ENCODE measurements at places on chromosomes 7 and 10.
A peak's percentile ranks its signal among the peaks of the same experiment; 100 is the strongest.

- no peak for DNase-seq
Observed at GRCh38 chr7:65953890-65954450, 28.0 kb downstream of the GUSB start.

DNA sequence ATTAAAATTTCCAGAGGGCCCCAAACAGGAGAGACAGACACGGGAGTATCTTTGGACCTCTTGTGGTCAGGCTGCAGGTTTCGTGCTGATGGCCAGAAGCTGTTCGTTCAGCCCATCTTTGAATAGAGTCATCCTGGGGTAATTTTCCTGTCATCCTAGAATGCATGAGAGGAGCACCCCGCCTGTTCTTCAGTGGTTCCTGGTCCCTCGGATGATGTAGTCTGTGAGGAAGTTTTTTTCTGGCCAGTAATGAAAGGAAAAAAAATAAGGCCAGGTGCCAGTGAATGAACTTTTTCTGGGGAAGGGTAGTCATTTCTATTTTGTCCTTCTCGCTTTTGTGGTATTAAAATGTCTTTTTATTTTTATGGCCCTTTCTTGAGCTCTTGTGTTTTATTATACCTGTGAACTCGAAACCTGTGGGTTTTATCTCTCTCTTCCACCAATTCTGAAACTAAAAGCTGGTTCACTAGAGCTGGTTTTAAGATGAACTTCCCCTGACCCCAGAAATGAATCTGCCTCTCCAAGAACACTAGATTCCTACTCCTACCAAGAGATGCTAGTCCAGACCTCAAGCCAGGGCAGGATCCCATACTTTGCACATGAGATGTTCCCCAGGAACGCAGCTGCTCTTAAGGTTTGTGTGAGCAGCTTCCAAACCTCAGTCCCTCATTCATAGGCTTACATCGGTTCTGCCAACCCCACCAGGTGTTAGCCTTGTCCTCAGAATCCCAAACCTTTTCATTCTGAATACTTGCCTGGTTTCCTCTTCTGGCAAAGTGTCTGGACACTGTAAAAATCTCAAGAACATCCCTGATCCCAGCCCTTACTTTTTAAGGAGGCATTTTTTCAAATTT, 15.4 kb upstream of the MEST start:
- DNase-seq: no peak

GRCh38 chr7:82018226-82018625, 248.4 kb upstream of the HGF start:
- peak; percentile 49 for DNase-seq

GRCh38 chr10:86043236-86043635, 323.4 kb downstream of the GRID1 start:
- no peak for DNase-seq

DNA sequence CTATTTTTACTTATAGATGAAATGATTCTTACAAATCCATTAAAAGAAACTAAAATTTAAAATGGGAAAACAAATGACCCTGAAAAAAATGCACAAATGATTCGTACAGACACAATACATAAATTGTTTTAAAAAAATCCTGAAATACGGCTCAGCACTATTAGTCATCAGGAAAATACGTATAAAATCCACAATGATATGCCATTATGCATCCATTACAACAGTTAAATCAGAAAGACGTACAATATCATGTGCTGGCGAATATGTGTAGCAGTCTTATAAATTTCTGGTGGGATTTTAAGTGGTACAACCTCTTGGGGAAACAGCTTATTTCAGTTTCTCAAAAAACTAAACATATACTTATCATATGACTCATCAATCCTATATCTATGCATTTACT, 600.1 kb upstream of the STEAP1 start:
- DNase-seq: no peak

- DNase-seq: no peak
Observed at GRCh38 chr10:49162063-49162462, 26.1 kb downstream of the TMEM273 start.

- DNase-seq: no peak
Observed at GRCh38 chr7:1647961-1648672, 22.0 kb upstream of the ELFN1 start.

DNA sequence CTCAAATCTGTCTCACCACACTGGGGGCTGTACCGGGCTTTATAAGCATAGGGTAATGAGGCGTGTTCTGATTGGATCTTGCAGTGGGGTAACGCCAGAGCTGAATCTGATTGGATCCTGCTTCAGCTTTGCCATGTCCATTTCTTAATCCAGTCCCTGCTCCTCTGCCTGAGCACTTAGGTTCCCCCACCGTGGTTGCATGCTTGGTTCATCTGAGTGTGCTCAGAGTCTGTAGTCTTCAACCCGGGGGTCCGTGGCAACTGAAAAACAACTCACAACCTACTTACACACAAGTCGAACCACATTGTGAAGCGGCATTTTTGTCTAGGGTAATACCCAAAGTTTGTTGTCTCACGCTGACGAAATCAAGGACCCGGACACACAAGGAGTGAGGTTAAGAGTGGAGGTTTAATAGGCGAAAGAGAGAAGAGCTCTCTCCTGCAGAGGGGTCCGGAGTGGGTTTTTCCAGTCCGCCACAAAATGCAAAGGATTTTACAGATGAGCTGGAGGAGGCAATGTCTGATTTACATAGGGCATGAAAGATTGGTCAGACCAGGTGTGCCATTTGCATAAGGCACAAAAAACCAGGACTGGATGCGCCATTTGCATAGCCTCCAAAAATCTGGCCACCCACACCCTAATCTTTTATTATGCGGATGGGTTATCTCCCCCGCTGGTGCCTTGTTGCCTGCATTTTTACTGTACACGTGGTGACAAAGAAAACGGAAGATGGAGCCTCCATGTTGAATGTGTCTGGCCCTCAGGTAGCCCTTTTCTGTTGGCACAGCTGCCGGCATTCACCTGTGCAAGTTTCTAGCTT, 641.8 kb upstream of the FOXK1 start:
- DNase-seq: no peak

DNA sequence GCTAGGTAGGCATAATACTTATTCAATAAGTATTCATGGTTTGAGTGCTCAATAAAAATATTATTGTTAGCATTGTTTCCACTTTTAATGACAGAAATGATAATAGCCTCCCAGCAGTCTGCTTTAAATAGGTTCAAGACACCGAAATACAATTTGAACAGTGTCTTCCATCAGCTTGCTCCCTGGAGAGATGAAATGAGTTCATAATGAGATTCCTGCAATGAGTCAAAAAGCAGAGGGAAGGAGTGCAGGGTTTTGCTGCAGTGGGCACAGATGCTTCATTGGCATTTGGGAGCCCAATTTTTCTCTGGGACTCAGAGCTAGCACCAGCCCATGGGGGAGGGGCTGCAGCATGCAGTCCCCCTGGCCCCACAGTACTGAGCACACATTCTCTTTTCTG, 32.6 kb upstream of the CHCHD3 start:
- no peak for DNase-seq

DNA sequence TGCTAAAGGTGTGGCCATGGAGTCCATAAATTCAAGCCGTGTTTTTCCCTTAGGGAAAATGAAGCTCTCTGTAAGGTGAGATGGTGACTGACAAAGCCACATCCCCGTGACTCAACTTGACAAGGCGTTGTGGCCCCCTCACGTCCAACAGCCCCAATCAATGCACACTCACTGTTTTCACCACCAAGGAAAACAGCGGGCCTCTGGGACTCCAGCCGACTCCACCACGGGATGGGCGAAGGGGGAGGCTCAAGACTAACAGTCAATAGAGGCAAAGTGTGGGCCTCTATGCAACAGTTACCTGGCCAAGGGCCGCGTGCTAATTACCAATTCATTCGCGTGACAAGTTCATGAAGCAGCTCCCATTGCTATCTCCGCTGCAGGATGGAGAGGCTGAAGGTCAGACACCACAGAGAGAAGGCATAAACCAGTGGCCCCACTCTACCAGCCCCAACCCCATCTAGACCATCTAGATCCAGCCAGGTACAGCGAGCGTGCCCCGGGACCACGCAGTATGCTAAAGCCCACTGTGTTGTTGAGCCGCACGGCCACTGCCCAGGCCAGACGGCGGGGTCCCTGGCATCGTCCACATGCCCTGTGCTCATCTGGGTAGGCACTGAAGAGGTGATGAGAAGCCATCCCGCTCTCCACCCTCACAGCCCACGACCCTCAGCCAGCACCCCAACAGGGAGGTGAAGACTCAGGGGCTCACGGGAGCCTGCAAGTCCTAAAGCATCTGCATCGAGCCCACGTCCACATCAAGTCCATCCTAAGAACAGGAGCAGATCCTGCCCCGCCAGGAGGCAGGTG, 76.1 kb downstream of the PROSER2 start:
- DNase-seq: no peak

GRCh38 chr10:103759100-103759781, 96.1 kb downstream of the SH3PXD2A start:
- DNase-seq: peak; percentile 74

DNA sequence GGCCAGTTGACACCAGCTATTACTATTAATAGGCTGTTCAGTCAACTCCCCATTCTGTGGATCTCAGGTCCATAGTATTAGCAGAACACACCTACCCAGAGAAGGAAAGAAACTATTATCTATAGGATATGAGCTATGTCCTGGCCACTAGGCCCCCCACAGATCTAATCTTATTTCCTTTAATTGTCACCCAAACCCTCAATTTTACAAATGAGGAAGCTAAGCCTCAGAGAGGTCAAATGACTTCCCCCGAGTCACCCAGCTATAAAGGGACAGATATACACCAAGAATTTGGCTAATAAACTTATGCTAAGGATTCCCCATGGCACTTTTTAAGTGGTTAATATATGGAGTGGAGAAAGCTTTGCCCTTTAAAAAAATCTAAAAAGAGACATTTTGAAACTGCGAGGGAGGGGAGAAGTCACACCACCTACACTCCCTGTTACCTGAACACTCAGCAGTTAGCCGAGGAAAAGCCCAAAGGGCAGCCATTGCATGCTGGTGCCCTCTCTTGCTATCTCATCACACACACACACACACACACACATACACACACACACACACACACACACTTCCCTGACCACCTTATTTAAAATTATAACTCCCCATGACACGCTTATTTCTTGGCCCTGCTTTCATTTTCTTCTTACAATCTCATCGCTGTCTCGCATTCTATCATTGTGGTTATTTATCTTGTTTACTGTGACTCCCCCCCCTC, 157.0 kb upstream of the ADO start:
- DNase-seq: no peak

DNA sequence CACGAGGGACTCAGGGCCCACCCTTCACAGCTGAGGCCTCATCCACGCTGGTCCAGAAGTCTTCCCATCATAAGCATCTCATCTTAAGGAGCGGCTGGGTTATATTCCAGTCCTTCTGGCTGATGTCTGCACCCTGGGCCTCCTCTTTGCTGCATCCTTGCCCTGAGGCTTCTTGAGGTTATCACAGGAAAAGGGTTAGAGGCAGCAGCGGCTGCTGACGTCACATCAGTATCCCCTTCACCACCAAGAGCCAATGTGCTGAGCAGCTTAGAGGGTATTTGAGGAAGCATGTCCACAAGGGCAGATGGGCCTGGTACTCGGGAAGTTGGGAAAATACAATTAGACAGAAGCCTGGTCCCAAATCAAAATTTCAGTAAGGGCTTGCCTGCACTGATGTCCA, 125.1 kb downstream of the PLXNA4 start:
- DNase-seq: no peak

DNA sequence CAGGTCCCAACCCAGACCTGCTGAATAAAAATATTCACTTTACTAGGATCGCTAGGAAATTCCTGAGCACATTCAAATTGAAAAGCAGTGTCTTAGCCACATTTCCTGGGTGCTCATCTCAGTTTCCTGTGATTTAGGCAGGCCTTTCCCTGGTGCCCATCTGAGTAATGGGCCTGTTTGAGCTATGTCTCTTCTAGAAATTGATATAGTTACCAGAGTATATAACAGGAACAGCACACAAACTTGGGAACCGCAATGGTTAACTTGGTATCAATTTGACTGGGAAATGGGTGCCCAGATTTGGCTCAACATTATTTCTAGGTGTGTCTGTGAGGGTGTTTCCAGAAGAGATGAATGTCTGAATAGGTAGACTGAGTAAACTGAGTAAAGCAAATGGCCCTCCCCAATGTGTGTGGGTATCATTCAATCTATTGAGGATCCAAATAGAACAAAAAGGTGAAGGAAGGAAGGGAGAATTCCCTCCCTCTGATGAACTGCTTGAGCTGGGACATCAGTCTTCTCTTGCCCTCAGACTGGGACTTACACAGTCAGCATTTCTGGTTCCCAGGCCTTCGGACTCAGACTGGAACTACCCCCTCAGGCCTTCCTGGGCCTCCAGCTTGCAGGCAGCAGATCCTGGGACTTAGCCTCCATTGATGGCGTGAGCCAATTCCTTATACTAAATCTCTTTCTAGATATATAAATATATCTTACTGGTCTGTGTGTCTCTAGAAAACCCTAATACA, 99.1 kb downstream of the CCDC71L start:
- no peak for DNase-seq

DNA sequence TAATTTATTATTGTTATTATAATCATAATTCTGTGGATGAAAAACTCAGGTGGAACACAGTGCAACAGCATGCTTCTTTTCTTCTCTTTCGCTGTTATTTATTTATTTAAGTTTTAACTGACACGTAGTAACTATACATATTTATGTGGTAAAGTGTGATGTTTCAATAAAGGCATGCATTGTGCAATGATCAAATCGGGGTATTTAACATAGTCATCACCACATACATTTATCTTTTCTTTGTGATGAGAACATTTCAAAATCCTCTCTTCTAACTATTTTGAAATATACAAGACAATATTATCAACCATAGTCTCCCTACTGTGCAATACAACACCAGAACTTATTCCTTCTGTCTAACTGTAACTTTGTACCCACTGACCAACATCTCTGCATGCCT, 152.5 kb upstream of the LYZL1 start:
- no peak for DNase-seq

DNA sequence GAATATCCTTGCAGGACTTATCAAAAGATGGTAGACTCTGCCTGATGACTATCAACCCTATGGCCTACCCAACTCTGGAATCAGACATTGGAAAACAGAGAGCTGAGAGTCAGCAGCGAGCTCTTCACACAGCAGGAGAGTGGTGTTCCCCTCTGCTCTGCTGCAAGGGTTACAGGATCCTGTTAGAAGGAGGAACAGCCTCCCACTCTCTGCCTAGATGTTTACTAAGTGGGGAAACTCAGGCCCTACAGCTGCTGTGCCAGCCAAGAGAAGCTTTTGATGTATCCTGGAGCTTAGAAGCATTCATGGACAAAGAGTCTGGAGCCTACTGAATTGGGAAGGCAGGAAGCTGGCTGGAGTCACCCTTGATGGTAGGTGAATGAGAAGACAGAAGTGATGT, 104.6 kb downstream of the ABLIM1 start:
- DNase-seq: no peak

DNA sequence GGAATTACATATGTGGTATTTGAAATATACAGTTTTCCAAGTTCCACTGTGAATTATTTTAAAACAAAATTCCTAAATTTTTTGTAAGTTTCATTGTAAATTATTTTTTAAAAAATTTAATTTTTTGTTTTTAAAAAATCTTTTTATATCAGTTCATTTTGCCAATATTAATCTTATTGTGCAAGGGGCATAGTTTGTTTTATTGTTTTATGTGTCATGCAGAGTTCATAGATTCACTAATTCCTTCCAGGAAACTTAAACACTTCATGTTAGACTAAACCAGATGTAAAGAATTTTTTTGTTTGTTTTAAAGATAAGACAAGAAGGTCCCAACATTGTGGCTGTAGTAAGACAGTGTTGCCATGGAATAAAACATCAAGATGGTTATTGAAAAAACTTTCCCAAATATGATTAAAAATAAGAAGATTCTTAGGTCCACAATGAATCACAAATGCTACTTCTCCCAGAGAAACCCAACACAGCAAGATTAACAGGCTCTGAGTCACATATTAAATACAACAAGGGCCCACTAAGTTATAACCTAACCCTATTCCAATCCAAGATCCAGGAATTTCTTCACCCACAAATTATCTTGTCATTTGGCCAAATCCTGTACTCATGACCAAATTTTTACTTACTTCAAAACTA, 464.7 kb upstream of the IGFBP3 start:
- DNase-seq: peak; percentile 93

All from foreskin fibroblast (primary cell).